ENCODE measurements at places on chromosomes 3 and 15.

GRCh38 chr15:85603703-85604102 lies 191.0 kb downstream of the KLHL25 start:
- DNase-seq = no peak

GRCh38 chr3:183253528-183254486 lies 754 bp downstream of the B3GNT5 start:
- DNase-seq = peak; percentile 78

- DNase-seq = peak; percentile 83
Observed at GRCh38 chr15:63449731-63450130, 54.7 kb upstream of the USP3 start.

DNA sequence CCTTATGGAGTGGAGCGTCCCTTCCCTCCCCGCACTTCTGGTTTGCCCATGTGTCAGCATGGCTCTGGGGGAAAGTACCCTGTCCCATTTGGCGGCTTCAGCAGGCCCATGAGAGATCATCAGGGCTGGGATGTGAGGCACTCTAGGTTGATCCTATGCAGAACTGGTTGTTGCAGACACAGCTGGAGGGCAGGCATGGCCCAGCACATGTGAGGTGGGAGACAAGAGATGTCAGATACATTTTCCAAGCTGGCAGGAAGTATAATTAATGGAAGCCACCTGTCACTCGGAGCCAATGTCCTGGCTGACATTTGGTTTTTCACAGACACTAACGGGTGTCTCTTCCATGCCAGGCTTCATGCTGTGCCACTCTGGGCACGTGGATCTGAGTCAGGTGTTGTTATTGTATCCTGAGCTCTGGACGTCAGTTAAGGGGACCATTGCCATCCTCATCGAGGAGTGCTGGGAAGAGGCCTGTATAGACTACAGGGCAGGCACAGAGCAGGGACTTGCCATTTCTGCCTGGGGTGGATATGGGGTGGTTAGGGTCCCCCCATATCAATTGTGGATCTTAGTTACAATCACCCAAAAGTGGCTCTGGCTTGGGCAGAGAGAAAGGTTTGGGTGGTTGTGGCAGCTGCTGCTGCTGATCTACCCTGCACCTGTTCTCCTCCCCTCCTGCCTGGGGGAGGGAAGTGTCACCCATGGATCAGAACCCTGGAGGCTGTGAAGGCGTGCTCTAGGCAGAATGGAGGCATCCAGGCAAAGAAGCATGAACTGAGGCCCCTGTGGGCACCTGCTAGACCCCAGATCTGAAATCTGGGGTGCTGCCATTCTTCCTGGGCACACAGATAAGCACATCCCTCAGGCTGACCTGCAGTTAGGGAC lies 140.7 kb downstream of the FBLN2 start:
- no peak for DNase-seq

DNA sequence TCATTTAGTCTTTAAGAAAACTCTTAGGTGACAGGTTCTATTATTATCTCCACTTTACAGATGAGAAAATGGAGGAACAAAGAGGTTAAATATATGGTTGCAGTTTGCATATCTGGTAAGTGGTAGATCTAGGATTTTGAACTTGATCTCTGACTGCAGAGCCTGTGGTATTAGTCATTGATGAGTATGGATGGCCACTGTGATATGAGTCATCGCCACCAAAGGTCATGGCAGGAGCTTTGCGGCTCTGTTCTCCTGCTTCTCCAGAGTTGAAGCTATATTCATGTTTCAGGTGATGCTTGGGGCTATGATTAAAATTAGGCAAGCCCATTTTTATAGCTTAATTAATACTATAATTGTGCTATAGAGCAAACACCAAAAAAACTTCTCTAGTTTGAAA lies 306.2 kb upstream of the DPPA4 start:
- DNase-seq = no peak

DNA sequence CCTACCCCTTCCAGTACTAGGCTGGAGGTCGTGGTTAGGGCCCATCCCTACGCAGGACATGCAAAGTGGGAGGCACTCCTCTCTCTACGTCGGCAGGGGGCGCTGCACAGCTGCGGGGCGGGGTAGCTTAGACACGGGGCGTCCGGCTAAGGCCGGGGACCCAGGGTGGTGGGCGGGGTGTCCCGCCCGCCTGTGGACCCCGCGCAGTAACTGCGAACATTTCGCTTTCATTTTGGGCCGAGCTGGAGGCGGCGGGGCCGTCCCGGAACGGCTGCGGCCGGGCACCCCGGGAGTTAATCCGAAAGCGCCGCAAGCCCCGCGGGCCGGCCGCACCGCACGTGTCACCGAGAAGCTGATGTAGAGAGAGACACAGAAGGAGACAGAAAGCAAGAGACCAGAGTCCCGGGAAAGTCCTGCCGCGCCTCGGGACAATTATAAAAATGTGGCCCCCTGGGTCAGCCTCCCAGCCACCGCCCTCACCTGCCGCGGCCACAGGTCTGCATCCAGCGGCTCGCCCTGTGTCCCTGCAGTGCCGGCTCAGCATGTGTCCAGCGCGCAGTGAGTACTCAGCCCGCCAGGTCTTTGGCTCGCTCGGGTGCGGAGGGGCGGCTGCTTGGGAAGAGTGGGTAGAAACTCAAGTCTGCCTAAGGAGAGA lies at the start of gene IL12A:
Gene IL12A, plus strand, starts transcription at position 219 of the 655 bp plus-strand sequence.
- peak; percentile 76 for DNase-seq

GRCh38 chr3:14631687-14632441 lies 19.7 kb upstream of the CCDC174 start:
- DNase-seq = peak; percentile 54

- no peak for DNase-seq
Observed at GRCh38 chr15:61489571-61489970, 260.5 kb upstream of the RORA start.

DNA sequence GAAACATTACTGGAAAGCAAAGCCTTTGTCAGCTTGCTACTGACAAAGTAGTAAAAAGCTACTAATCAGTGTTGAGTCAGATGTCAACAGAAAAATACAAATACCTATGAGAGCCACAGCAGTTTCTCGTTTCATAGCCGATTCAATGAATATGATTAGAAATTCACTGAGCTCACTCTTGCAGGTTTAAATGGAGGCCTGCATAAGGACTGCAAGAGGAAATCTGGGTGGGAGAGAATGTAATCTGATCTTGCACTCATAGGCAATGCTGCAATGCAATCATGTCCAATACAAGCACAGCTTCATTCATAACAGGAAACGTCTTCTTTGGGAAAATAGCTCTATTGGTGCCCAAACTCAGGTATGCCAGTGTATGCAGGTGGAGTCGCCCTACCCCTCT lies 608.8 kb downstream of the ROBO2 start:
- no peak for DNase-seq

DNA sequence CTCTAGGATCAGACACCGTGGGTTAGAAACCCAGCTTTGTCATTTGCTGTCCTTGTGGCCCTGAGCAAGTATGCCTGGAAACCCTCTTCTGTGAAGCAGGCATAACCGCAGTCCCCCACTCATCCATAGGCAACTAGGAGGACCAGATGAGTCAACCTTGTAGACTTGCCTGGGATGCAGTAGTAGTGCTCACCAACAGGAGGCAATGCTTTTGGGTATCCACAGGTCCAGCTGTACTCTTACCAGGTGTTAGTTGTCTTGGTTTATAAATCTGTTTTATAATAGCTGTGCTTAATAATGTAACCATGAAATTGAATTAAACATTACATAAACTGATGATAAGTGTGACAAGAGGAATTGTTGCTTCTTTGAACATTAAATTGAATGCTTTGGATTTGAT lies 389.3 kb downstream of the IL20RB start:
- no peak for DNase-seq

GRCh38 chr3:31661286-31661685 lies 128.6 kb downstream of the STT3B start:
- DNase-seq = no peak

GRCh38 chr15:32794973-32795372 lies 77.2 kb downstream of the GREM1 start:
- DNase-seq = no peak

GRCh38 chr3:77967621-77968020 lies 927.7 kb downstream of the ROBO2 start:
- no peak for DNase-seq

DNA sequence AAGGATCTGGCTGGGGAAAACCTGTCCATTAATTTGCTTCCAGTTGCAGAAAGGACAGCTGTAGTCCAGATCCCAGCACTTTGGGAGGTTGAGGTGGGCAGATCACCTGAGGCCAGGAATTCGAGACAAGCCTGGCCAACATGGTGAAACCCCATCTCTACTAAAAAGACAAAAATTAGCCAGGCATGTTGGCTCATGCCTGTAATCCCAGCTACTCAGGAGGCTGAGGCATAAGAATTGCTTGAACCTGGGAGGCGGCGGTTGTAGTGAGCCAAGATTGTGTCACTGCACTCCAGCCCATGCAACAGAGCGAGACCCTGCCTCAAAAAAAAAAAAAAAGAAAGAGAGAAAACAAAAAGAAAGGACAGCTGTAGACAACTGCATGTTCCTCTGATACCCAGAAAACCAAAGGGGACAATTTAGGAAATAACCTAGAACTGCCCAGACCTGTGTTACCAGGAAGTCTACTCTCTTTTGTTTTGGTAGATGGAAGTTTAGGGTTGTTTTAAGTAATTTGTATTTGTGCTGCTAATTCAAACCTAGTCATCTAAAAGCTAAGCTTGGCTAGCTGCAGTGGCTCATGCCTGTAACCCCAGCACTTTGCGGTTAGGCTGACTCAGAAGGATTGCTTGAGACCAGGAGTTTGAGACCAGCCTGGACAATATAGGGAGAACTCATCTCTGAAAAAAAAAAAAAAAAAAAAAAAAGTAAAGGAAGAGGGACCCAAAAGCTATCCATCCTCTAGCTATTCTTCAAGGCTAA lies 22.7 kb downstream of the EXD1 start:
- DNase-seq = no peak

DNA sequence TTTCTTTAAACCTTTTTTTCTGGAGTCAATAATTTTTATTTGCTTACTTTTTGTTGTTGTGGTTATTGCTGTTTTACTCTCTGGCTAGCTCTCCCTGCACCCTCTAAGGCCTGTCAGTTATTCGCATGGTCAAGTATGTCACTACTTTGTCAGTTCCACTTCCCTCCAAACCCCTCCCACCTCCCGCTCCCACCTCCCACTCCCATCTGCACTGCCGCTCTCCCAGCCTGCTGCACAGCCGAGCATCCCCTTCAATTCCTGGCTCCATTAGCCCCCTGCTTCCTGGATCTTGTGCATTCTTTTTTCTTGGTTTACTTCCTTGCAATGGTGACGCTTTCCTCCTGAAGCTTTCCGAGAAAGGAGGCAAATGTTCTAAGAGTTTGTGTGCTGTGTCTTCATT lies 218.0 kb downstream of the XXYLT1 start:
- DNase-seq = no peak

DNA sequence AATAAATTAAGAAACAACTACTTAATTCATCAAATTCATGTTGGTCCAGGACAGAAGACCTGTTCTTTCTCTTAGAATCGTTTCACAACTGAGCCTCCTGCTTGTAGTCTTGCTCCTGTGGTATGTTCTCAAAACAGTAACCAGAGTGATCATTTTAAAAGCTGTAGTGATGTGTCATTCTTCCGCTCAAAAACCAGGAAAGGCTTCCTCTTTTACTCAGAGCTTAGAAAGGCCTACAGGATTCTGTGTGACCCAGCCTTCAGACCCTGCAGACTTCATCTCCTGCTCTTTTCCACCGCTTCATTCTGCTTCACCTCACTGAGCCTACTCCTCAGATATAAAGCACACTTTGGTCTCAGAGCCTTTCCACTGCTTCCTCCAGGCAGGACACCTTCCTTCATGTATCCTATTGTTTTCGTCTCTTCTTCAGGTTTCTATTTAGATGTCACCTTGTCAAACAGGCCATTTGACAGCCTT lies 22.7 kb downstream of the ST6GAL1 start:
- DNase-seq = no peak

GRCh38 chr15:62209821-62210220 lies 44.7 kb upstream of the C2CD4B start:
- DNase-seq = no peak

DNA sequence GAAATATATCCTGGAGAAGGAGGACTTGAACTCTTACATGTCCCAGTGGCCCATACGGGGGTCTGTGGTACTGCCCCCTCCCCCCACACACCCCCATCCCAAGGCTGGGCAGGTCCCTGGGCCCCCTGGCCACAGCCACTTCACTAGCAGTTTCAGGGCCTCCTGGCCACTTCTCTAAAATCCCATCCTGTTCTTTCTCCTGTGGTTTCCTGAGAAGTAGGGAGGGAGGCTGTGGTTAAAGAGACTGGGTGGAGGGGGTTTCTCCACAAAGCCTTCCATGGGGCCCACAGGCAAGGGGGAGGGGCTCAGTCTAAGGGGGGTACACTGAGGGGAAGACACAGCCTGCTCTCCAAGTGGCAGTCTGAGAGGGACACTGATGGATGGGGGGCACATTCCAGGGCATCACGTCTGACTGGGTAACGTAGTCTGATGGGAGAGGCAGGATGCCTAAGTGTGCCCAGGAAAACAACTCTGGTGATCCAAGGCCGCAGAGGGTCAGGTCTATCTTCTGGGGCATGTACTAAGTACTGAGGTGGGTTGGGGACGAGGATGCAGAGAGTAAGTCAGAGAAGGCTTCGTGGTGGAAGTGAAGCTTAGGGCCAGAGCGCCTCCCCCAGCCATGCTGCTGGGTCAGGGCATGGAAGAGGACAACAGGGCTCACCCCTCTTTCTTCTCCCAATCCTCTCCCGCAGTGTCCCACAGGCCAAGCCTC lies 48.0 kb upstream of the C15orf39 start:
- no peak for DNase-seq

DNA sequence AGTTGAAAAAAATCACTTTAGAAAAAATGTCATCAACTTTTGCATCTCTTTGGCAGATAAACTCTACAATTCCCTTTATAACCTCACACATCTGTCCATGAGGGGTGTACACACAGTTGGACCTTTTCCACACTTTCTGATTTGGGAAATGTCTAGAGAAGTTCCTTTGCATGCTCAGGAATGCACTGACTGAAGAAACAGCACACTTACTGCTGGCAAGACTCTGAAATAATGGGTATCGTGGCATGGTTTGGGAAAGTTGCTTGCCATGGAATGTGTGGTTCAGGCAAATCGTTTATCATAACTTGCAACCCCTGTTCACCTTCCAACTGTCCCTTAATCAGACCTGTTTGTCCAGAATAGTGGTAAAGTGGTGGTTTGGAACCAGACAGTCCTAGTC lies 135.3 kb upstream of the TGFBR2 start:
- no peak for DNase-seq

- no peak for DNase-seq
Observed at GRCh38 chr15:98800437-98801233, 152.3 kb downstream of the IGF1R start.

DNA sequence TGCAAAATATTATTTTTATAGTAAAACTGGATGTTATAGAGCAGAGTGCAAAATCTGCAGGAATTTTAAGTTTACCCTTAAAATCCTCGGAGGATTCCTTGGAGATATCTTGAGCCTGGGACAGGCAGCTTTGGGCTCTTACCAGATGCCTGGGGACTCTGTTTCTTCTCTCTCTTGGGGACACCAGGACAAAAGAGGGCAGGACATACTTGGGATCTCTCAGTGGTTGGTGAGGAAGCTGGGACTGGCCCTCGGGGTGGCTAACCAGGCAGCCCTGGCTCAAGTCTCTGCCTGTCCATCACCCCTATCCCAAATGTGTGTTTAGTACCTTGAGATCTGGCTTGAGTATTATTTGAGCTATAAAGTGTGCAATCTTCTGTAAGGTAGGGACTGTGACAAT lies 38.6 kb downstream of the TKT start:
- DNase-seq = no peak

Measured in left lobe of liver (tissue), 2 donors.